AML-193 (cell line): ENCODE measurements at places on chromosomes 12 and 14.

DNA sequence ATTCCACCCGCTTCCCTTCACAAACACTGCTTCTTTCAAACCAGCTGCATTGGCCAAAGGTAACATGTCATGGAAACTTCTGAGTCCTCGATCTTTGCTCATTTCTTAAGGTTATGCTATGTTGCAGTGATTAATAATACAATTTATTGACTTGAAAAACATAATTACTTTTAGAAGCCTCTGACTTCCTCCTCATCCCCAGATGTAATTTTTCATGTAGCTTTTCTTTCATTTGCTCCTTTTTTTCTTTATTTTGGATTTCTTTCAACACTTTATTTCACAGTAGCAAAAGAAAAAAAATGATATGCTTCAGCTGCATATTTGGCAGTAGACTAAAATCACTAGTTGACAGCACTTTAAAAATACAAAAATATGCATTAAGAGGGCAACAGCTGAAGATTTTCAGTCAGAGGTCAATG, 116.2 kb downstream of the LRRIQ1 start:
- DNase-seq: no peak

DNA sequence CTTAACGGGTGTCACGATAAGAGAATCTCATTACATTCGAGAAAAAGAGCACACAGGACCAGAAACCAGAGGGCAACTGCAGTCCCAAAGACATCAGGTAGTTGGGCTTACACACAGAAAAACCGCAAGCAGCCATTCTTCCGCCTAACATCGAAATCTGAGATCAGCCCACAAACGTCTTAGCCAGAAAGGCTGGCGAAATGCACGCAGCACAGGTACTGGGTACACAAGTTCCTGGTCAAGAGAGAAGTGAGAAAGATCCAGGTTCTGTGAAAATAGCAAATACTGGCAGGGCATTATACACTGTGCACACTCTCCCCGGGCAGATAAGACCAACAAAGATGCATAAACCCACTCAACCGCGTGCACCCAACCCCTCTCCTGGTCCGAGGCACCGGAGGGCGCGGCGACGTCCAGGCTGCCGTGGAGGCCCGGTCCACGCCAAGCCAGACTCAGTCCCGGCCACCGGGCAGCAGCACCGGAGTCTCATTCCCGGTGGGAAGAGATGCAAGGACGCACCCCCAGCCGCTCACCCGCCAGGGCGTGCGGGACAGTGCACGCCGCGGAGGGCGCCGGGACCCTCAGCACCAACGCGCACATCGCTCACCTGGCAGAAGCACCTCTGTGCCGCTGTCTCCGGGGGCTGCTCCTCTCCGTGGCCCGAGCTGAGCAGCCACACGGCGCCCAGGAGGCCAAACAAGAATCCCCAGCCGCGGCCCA, 437 bp downstream of the ERO1A start:
- peak; percentile 45 for DNase-seq

DNA sequence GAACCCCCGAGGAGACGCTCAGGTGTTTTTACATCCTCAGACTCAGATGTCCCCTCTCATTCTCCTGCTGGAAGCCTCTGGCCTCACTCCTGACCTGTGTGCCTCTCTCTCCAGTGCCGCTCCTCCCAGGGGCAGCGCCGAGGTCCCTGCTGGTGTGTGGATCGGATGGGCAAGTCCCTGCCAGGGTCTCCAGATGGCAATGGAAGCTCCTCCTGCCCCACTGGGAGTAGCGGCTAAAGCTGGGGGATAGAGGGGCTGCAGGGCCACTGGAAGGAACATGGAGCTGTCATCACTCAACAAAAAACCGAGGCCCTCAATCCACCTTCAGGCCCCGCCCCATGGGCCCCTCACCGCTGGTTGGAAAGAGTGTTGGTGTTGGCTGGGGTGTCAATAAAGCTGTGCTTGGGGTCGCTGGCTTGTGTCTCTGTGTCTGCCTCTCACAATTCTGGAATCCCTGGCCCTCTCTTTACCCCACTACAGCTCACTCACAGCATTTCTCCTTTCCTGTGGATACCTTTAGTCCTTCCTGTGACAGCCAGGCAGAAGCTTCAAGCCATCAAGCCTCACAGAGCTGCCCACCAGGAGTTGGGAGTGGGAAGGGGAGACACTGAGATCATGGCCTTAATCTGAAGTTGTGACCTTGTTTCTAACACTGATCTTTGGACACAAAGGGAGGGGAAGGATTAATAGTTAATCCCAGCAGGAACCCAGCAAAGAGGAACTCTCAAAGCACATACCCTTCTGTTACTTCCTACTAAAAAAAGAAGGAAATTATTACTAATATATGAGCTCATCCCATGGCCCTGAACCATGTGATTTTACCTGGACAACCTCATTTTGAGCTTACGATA, 1.1 kb upstream of the SOAT2 start:
- DNase-seq: peak; percentile 49

GRCh38 chr12:30044206-30044605, 260.5 kb upstream of the TMTC1 start:
- no peak for DNase-seq

DNA sequence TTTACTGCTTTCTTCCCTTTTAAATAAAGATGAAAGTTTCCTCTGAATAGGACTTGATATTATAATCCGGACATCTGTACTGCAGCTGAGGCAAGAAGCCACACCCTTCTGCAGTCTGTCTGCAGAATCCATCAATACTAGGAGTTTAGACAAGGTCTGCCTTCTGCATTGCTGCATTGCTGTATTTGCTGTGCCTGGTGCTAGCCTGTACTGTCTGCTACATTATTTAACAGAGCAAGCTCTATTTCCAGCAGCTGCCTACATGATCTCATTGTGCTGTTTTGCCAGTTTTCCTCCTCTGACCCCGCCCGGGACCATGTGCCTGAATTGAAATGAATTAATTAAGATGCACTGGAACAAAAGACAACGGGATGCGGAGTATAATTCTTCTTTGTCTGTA, 1.7 kb downstream of the TUBA1A start:
- no peak for DNase-seq

GRCh38 chr12:77925536-77926108, 94.9 kb downstream of the NAV3 start:
- peak; percentile 57 for DNase-seq

GRCh38 chr12:27635349-27635972, 60.8 kb upstream of the REP15 start:
- peak; percentile 23 for DNase-seq

DNA sequence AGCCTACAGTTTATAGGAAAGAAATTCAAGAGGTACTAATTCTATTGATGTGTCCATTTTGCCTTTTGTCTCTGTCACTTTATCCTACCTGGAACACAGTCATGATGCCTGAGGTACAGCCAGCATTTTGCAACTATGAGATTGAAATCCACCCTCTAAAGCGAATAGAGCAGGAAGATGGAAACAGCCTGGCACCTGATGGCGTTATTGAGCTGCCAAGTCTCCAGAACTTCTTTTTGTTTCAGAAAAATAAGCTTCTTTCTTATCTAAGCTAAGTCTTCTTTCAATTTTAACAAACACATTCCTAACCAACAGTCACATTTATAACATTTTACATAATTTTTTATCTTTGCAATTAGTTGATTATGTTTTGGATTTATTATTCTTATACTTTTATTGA, 182.1 kb downstream of the PAWR start:
- DNase-seq: no peak

DNA sequence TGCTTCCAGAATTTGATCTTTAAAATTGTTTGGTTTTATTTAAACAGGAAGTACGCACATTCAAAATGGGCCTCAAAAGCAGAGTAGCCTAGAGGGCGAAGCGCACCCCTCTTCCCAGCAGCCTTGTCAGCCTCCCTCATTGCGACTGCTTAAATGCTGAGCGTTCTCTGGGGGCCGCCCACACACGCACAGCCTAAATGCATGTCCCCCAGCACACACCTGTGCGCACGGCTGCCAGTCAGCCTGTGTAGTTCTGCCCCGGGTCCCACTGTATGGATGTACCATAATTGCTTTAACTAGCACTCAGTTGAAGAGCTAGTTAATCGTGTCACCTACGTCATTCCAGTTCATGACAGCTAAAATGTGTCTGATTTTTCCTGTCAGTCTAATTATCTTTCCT, 79.3 kb downstream of the TESC start:
- DNase-seq: no peak

- DNase-seq: no peak
Observed at GRCh38 chr14:42141328-42141727, 534.7 kb downstream of the LRFN5 start.

DNA sequence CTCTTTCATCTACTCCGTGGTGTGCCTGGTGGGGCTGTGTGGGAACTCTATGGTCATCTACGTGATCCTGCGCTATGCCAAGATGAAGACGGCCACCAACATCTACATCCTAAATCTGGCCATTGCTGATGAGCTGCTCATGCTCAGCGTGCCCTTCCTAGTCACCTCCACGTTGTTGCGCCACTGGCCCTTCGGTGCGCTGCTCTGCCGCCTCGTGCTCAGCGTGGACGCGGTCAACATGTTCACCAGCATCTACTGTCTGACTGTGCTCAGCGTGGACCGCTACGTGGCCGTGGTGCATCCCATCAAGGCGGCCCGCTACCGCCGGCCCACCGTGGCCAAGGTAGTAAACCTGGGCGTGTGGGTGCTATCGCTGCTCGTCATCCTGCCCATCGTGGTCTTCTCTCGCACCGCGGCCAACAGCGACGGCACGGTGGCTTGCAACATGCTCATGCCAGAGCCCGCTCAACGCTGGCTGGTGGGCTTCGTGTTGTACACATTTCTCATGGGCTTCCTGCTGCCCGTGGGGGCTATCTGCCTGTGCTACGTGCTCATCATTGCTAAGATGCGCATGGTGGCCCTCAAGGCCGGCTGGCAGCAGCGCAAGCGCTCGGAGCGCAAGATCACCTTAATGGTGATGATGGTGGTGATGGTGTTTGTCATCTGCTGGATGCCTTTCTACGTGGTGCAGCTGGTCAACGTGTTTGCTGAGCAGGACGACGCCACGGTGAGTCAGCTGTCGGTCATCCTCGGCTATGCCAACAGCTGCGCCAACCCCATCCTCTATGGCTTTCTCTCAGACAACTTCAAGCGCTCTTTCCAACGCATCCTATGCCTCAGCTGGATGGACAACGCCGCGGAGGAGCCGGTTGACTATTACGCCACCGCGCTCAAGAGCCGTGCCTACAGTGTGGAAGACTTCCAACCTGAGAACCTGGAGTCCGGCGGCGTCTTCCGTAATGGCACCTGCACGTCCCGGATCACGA, 2.2 kb downstream of the SSTR1 start:
- no peak for DNase-seq

- no peak for DNase-seq
Observed at GRCh38 chr12:64407342-64408223, 3.4 kb downstream of the XPOT start.
